NCI-H2081 treated with DMSO at 0.1 percent for 48 hours (cell line): ENCODE measurements at places on chromosomes 5 and 9.
A peak's percentile ranks its signal among the peaks of the same experiment; 100 is the strongest.

DNA sequence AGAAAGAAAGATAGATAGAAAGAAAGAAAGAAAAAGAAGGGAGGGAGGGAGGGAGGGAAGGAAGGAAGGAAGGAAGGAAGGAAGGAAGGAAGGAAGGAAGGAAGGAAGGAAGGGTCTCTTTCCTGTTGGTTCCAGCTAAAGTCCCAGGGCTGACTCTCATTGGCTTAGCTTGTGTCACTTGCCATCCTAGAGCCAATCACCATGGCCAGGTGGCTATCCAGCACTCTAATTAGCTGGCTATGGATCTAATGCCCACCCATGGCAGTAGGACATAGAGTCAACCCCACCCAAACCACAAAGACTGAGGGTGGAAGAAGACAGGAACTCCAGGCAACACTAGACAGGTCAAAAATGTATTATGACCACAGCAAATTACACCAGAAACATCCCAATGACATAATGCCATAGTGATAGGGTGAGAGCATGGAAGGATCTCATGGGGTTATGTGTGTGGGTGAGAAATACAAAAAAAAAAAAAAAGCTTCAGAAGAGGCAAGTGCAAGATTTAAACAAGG, 10.8 kb upstream of the CPLX2 start:
- no peak for DNase-seq

DNA sequence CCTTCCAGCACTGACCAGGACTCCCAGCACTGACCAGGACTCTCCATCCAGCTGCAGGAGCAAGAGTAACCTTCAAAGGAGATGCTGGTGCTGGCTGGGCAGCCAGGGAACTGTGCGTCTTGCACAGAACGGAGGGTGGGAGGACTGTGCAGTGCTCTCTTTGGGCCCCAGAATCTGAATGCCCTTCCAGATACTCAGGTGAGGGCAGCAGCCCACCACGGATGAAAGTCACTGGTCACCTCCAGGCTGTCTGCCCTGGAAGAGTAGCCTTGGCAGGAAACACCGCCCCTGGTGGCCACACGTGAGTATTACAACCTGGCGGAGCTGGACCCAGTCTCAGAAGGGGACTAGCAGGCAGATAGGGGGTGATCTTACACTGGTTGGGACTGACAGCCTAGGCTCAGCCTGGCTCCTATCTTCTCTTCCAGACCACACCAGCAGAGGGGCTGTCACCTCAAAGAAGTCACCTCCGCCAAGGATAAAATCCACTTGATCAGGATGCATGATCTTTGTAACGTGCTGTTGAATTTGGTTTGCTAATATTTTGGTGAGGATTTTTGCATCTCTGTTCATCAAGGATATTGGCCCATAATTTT, 4.8 kb upstream of the SARDH start:
- DNase-seq = peak; percentile 49

DNA sequence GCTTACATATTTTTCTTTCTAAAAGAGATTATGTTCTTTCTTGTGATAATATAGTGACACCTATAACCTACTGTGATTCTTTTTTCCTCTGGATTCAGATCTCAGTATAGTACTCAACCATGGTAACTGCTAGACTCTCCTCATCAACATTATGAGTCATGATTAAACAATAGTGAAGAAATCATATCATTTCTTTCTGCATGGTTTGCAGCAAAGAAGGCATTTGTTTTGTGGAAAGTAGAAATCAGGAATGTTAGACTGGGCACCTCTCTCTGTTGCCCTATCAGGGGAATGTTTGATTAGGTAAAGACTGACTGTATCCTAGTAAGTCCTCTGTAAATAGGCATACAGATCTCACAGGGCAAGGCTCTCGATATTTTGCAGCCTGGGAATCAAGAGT, 25.6 kb upstream of the SMC2 start:
- DNase-seq = no peak

DNA sequence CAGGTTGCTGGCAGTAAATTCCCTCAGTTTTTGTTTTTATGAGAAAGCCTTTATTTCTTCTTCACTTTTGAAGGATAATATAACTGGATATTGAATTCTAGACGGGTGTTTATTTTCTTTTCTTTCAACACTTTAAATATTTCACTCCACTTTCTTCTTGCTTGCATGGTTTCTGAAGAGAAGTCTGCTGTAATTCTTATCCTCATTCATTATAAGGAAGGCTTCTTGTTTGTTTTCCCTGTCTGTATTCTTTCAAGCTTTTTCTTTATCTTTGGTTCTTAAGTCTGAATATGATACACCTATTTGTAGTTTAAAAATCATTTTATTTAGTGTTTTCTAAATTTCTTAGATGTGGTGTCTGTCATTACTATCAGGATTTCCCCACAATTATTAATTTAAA, 1054.3 kb downstream of the TLE1 start:
- no peak for DNase-seq

DNA sequence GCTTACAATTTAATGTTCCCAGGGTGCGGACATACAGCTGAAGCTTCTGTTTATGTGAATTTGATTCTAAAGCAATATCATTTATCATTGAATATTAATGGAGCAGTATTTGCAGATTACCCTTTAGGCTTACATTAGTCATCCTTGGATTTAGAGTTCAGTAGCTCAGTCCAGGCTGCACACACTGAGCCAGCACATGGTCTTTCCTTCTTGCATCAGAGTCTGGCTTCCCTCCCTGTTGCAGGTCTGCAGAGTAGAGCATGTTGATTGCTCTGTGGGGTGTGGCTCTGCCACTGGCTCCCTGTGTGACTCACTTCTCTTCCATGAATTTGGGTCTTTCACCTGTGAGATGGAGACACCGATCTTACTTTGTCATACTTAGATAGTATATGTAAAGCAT, 36.8 kb downstream of the NSG2 start:
- no peak for DNase-seq

DNA sequence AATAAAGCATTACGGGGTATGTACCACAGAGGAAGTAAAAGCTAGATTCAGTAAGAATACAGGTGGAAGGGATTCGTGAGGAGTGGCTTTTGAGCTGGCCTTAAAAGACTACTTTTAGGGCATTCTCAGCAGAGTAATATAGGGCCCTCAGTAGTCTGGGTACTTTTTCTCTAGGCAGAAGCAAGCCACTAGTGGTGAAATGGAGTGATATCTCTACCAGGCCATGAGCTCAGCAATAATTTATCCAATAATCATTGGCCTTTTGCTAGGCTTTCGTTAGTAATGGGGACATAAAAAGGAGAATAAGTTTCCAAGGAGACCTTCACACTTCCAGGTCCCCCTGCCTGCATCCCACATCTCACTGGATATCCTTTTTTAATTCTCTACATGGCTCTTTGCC, 1.7 kb downstream of the POLR3G start:
- no peak for DNase-seq

DNA sequence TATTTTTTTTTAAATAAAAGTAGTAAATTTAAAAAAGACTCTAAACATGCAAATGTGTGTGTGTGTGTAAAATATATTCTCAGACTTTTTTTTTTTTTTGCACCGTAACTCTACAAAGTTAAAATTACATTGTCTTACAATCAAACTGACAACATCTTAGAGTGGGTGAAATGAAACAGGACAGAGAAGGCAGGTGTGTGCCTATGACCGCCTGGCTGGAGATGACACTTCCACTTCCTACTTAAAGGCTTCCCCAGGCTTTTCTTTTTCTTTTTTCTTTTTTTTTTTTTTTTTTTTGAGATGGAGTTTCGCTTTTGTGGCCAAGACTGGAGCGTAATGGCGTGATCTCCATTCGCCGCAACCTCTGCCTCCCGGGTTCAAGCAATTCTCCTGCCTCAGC, 2.7 kb upstream of the AK1 start:
- no peak for DNase-seq

DNA sequence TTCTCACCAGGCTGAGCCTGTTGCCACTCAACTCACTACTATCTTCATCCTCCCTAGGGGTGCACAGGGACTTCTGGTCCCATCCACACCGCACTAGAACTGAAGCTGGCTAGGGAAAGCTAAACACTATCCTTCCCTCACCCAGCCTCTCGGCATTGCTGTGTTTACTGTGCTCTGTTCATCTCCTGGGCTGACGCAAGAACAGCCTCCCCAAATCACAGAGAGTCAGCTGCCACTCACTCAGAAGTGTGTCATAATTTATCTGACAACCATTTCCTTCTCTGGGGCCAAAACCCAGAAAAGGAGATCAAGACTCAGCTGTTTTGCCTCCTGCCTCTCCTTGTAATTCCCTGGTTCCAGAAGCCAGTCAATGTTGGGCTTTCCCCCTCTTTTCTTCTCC, 92.8 kb downstream of the ARHGEF28 start:
- no peak for DNase-seq

DNA sequence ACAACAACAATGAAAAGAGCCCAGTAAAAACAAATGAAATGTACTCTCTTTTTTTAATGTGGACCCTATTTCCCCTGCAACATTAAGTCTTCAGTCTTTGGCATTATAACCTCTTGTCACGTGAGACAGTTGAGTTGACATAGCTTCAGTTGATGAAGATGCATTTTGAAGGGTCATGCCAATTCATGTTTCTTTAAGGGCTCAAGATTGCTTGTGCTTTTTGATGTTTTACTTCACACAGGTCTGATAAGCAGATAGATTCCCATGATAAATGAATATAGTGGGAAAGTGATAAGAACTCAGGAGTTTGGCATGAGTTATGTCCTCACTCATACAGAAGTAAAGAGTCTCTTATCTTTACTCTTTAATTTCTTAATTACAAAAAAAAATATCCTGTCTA, 229.4 kb downstream of the SNCAIP start:
- no peak for DNase-seq

DNA sequence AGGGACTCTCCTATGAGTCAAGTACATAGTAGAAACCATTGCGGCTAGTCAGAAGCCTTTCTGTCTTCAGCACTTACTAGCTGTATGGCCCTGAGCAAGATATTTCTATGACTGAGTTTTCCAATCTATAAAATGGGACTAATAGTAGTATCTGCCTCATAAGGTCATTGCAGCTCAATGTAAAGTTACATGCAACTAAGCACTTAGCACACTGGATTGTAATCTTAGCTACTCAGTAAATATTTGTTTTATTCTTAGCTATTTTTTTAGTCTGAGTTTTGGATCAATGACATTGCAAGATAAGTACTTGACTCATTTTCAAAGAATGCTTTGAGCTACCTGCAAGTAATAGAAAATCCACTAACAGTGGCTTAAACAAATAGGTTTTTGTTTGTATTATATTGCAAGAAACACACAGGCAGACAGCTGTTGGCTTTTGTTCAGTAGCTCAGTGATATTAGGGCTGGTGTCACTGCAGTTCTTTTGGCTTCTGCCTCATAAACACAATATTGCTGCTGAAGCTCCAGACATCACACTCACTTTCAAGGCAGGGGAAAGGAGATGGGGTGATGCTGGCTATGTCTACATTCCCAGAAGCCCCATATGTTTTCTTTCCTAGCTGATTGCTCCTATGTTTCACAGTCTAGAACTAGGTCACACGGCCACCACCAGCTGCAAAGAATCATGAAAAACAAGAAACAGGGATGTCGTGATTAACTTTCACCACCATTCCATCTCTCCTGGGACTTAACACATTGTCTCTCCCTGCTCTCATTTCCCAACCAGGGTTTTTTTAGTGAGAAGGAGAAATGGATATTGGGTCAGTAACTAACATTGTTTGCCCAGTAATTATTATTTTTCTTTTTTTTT, 26.9 kb upstream of the FAT2 start:
- no peak for DNase-seq

GRCh38 chr5:68332080-68332451, 116.5 kb downstream of the PIK3R1 start:
- DNase-seq = no peak

DNA sequence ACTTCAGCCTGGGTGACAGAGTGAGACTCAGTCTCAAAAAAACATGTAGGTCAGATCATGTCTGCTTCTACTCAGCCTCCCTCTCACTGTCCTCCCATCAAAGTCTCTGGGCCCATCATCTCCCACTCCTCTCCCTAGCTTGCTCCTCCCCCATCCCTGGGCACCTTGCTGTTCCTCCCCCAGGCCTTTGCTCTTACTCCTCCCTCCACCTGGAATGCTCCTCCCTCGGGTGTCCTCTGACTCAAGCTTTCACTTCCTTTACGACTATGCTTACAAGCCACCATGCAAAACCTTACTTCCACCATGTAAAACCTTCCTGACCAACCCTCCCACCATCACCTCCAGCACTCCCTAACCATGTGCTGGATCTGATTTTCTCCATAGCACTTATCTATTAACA, 51.5 kb downstream of the MTMR12 start:
- DNase-seq = no peak

- DNase-seq = no peak
Observed at GRCh38 chr5:179258922-179259730, 86.1 kb downstream of the ADAMTS2 start.

- DNase-seq = no peak
Observed at GRCh38 chr5:1655496-1656270, 131.9 kb upstream of the LPCAT1 start.

GRCh38 chr5:113250341-113250953, 184.3 kb downstream of the TSSK1B start:
- no peak for DNase-seq

DNA sequence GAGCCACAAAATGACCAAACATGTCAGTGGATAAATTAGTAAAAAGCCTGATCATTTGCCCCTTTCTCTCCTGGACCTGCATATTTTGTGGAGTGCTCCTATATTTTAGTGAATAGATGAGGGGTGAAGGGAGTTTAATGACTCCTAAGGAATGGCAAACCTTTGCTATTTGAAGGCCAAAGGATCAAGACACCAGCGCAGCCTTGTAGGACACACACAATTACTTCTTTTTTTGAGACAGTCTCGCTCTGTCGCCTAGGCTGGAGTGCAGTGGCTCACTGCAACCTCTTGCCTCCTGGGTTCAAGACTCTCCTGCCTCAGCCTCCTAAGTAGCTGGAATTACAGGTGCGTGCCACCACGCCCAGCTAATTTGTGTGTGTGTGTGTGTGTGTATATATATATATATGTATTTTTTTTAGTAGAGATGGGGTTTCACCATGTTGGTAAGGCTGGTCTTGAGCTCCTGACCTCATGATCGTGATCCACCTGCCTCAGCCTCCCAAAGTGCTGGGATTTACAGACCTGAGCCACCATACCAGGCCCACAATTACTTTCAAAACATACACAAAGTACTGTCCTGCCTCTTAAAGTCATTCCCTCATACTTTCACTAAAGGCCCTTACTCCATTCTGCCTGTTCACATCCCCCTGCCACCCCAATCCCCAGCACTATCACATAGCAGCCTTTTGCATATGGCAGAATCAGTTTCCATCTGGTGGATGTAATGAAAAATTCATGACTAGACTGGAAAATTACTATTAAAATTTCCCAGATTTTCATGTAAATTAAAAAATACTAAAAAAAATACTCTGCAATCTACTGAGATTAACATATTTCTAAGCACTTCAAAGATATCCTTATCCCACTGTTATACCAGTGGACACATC, 60.4 kb downstream of the CSNK1A1 start:
- DNase-seq = no peak

DNA sequence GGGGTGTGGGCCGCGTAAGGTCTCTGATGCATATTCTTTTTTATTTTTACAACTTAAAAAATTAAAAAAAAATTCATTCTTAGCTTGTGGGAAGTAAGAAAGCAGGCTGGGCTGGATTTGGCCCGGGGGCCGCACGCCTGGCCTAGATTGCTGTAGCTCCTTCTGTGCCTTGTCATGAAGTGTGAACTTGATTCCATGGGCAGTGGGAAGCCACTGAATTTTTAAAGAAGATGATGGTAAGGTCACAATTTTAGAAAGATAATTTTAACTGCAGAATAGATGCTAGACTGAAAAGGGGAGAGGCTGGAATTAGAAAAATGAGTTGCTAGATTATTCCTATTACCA, 56.1 kb downstream of the EHMT1 start:
- no peak for DNase-seq
